Coronary artery (tissue), 2 donors: ENCODE measurements at places on chromosomes 2 and 18.

- no peak for DNase-seq
Measured at GRCh38 chr2:121037480-121037879, 247.5 kb downstream of the TFCP2L1 start.

- peak; percentile 38 for DNase-seq
Measured at GRCh38 chr2:128797937-128798336, 479.3 kb upstream of the HS6ST1 start.

DNA sequence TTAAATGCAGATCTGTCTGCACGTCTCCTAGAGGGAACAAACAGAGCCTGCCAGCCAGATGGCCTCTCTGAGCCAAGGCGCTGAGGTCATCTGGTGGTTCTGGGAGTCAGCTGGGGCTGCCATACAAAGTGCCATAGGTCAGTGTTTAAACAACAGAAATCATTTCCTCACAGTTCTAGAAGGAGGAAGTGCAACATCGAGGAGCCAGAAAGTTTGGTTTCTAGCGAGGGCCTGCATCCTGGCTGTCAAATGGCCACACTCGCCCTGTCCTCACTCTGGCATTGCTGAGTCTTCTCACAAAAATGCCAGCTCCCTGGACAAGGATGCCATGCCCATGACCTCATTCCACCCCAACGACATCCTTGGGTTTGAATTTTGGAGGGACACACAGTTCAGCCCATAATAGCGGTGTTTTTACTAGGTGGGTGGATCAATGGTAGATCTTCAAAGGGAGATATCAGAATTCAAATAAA is 59.6 kb downstream of the MYT1L start:
- no peak for DNase-seq

GRCh38 chr2:219497495-219498279 is 1.0 kb upstream of the GMPPA start:
- DNase-seq: peak; percentile 97

DNA sequence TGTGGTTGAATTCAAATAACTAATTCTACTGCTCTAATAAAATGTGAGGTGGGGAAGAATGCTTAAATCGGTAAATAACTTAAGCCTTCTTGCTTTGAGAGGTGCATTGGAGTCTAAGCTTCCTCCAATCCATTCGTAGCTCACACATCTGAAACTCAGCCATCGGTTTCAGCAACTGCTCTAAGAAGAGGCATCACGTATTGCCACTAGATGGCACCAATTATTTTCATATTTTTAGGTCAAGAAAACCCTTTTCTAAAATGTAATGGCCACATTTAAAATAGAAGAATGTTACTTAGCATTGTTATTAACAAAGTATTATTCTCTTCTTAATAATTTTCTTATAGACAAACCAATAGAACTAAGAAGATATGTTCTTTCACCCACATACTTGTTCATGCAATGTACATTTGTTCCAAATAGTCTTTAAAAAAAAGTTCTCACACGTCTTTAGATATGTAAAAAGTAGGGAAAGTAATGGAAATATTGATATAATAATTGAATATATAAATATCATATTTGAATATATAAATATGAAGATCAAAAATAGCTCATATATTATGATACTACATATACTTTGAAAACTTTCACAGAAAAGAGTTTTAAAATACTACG is 229.8 kb downstream of the CCDC178 start:
- no peak for DNase-seq

GRCh38 chr18:37314534-37314933 is 251.1 kb downstream of the CELF4 start:
- no peak for DNase-seq

DNA sequence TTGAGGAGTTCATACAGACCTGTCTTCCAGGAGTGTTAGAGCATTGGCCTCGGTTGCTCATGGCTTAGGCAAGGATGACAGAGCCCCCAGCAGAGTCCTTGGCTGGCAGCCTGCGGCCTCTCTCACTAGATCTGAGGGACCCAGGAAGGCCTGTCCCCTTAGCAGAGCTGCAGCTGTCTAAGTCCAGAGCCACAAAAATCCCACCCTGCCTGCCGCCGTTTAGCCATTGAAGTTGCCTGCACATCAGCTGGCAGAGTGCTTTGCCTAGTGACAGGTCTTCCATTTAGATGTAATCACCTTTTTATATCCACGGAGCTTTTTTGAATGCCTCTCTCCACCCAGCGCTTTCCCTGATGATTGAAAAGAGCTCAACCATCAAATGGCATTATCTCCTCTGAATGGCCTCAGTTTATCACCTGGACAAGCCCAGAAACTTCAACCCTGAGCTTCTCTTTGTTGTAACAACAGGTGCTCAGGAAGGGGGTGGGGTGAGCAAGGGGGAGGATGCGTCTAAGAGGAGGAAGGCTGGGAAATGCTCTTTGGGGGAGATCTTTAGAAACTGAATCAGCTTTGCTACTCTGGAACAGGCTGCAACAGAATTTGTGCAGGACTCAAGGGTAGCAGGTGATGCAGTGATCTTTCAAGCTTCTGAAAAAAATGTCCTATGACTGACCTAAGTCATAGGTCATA is 71.9 kb downstream of the TNP1 start:
- no peak for DNase-seq

DNA sequence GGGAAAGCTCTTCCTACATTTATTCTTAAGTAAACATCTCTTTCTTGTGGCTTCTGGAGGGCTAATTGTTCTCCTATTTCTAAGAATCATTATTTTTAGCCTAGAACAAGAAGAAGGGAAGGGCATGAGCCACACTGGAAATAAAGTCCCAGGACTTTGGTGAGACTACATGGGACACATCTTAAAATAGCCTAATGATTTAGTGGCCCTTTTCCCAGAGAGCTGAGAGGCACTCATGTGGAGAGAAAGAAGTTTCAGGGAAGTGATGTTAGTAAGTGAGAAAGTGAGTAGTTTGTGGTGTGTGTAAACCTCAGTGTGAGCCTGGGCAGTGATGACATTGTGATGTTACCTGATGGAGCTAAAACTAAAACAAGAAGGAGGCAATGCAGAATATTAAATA is 14.6 kb downstream of the ITGA4 start:
- DNase-seq: no peak

DNA sequence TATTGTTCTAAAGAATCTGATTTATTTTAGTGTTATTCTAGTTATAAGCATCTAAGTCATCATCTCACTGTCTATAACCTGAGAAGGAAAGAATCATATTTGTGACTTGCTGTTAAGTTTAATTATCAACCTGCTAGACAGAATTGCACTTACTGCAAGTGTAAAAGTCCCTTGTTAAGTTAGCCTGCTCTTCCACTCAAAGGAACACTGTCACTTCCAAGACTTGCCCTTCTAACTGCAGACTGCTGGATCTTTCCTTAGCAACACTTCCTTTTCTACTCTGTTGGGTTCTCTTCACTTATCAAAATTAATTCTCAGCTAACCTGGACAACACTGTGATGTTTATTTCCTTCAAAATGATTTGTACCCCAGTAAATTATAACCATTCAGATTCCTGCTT is 323.2 kb upstream of the TFPI start:
- DNase-seq: no peak

DNA sequence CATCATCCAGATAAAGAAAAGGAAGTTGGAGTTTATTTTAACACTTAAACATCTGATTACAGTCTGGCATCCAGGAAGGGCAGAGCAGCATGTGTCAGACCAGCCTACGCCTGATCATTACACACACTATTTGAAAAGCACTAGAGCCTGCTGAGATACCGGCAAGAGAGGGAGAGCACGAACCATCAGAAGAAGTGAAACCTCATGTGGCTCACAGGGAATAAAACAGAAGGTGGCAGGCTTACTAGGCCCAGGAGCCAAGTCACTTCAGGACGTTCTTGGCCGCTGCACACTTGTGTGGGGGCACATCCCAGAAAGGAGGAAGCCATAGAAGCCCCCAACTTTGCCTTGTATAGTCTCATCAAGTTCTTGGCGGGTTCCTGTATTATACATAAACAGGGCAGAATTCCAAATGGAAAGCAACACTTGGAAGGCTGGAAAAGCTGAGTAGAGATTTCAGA is 105.5 kb downstream of the UGGT1 start:
- DNase-seq: no peak

GRCh38 chr2:189548666-189549448 is 31.7 kb downstream of the SLC40A1 start:
- no peak for DNase-seq

DNA sequence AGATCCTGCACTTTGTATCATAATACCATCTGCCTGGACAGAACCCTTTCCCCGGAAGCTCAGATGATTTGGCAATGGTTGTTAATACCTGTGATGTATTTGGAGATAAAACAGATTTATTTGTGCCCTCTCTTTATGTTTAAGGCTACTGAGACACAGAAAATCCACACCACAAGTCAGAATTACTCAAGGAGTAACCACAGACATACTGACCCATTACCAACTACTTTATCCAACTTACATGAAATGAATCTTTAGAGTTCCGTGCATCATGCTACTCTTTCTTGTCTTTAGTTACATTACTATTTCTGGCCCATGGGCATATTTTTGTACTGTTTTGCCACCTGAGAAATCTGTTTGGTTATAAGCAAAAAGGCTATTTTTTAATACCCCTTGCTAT is 384.0 kb downstream of the STK39 start:
- no peak for DNase-seq

GRCh38 chr2:27955384-27956161 is 65.0 kb downstream of the BABAM2 start:
- no peak for DNase-seq

- no peak for DNase-seq
Measured at GRCh38 chr2:19916385-19916950, 14.7 kb upstream of the TTC32 start.

DNA sequence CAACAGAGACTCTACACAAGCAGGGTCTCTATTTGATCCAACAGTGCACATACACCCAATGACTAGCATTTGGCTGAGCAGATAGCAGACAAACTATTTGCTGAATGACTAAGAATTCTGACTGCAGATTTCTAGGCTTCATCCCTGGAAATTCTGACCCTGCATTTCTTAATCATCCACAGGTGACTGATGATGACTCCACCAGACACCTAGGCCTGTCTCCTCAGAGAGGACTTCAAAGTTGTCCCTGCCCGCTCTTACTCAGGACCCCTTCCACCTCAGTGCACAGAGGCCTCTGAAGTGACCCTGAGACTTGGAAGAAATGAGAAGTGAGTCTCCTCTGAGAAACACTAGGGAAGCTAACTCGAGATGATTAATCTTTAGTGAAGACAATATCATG is 51.3 kb downstream of the SEPTIN10 start:
- DNase-seq: no peak

DNA sequence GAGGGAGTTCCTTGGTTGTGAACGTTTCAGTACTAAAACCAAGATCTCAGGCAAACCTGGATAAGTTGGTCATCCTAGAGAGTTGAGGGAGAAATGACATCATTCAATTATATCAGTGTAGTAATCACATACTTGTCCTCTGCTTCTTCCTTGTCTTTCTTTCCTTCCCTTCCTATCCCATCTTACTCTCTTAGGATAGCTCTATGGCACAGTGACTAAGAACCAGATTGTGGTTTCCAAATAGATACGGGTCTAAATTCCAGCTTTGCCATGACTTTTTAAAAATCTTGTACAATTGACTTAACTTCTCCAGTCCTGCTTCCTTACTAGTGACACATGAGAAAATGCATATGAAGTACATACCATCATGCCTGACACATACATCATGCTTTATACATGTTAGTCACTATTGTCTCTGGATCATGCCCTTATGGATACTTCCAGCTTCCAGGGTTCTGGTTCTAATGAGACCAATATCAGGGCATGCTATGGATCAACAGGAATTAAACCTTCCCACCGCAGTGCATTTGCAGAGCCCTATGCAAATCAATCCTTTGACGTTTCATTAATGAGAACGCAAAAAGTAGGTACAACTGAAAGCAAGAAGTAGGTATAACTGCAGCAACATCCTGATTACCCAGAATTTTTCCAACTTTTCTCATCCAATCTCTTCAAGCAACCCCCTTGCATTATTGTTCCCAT is 168.0 kb upstream of the KLF7 start:
- no peak for DNase-seq

GRCh38 chr2:237650455-237650850 is 23.1 kb downstream of the LRRFIP1 start:
- DNase-seq: no peak

GRCh38 chr18:2134364-2134763 is 436.9 kb downstream of the METTL4 start:
- no peak for DNase-seq

DNA sequence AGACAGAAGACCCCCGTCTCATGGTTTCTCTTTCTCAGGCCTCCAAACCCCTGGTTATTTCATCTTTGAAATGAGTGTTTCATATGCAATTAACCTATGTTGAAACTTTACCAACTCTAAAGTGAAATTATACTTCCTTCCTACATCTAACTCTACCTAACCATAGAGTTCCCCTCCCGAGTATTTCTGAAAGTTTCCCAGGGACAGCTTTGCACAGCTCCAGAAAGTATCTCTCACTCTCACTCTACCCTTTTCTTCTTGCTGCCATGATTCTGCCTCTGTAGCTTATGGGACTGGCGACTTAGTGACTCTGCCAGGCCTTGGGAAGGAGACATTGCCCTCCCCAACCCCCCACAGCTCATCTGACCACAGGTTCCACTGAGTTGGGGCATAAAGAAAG is 107.9 kb downstream of the B3GNT2 start:
- no peak for DNase-seq

DNA sequence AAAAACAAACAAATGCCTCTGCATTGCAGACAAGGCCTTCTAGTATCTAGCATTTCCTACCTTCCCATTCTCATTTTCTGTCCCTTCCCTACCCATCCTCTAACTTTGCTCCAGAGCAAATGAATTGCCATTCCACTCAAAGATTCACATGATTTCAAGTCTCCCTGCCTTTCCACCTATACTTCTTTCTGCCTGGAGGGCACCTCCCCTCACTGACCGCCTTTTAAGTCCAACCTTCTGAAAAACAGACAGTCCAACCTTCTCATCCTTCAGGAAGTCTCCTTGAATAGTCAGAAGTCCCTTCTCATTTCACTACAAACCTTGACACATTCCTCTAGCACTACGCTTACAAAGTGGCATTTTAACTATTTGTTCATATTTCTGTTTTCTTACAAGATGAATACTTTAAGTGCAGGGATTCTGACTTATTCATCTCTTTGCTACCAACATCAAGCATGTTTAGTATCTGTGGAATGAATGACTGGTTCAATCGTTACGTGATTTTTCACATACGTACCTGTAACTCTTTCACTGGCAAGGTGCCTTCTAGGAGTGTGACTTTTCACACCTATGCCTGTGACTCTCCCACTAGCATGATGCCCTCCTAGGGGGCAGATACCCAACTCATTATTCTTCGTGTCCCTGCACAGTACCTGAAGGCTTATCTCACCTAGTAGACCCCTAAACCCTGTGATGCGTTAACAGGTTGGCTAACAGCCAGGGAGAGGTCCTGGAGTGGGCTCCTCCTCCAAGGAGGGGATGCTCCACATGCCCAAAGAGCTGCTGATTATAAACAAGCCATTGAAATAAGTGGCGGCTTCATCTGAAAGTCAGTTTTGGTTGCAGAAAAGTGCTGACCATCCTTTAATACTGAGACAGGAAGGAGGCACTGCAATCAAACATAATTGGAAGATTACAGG is 356.2 kb downstream of the MYCN start:
- no peak for DNase-seq
